ENCODE measurements at places on chromosomes 5 and 9.

GRCh38 chr5:69451941-69452647, 37.2 kb downstream of the MARVELD2 start:
- no peak for DNase-seq

DNA sequence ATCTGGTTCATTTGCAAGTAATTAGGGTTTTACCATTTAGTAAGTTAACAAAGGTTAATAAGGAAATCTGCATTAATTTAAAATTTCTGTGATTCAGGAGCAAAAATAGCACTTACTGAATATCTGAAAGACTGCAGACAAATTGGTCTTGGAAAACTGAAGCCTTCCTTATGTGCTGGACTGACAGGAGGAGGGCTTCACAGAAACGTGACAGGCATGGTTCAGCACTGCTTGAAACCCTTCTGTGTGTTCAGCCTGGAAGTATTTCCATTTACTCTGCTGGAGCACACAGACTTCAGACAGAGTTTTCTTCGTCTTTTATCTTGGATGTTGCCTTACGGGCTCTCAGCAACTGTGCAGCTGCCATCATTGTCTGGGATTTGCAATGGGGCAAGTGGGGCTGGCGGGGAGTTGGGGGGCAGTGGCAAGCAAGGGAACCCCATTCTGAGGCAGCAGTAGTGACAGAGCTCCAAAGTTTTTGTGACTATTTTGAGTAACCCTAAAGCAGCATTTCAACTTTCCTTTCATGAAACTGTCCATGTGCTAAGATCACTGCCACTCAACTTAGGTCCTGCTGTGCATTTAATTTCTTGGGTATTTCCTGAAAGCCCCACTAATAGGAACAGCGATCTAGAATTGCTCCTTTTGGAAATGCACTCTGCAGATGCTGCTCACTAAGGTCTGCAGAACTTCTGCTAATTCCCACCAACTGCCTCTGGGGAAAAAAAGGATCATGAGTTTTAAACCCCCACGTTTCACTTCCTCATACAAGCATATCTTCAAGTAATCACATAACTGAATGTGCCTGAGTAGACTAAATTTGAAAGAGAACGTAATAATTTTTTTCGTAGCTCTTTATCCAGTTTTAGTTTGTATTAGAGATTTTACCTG, 56.6 kb downstream of the KCNN2 start:
- DNase-seq, result no peak

- DNase-seq, result no peak
Measured at GRCh38 chr5:175686396-175686795, 28.5 kb downstream of the HRH2 start.

DNA sequence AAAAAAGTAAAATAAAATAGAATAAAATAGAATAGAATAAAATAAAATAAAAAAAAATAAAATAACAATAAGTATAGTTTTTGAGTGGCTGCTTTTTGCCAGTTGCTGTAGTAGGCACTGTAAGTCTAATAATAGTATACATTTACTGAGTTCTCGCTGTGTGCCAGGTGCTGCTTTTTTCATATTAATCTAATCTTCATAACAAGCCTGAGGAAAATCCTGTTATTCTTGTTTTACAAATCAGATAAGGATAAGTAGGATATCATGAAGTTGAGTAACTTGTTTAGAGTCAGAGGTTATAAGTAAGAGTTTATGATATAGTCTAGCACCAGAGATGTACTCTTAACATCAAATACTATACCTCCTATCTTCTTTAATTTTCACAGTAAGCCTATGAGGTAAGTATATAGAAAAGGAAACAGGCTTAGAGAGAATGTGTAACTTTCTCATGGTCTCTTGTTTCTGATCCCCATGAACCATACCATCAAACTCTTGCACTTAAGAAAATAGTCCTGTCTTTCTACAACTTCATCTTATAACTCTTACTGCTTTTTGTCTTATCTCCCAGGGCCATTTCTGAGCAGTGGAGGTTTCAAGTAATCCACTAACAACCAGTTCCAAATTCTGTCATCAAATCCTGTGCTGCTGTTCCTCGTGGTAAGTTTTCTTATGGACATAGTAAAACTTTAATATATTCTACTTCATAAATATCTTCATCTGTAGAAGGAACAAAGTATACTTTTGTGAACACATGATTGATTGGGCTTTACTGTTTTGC, 18.7 kb downstream of the RMI1 start:
- no peak for DNase-seq

- DNase-seq, result no peak
Measured at GRCh38 chr5:10331341-10331796, 22.1 kb upstream of the MARCHF6 start.

- no peak for DNase-seq
Measured at GRCh38 chr9:137008312-137008711, 11.9 kb upstream of the CLIC3 start.
